ENCODE measurements at places on chromosomes 3 and 15.

DNA sequence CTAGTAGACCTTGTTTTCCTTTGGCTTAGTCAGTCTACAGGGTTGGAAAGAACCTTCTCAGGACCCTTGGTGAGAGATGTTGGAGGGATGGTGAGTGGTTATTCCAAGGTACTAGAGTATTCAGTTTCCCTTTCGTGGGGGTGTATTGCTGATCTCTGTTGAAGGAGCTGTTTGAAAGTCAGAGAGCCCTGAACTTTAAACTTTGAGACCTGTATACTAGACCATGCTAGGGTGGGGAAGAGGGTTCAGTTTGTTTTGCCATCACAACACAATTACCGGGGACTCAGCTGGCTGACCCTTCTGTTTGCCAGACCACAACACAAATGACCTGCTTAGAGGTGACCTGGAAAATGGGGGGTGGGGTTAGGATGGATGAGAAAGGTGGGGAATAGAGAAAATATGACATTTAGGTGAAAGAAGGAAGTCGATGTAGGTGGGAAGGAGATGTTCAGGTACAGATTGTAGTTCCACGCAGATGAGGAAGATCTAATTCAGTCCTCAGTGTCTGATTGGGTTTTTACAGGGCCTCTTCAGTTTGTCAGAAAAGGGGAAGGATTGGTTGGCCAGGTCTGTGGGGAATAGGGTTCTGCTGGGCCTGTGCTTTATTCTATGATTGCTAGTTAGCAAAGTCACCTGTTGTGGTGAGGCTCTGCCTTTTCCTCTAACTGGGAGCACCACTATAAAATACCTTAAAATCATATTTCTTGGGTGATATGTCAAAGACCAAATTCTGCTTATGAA lies 6.8 kb downstream of the UBE2E2 start:
- no peak for DNase-seq

- DNase-seq: no peak
Observed at GRCh38 chr3:17908399-17909191, 166.2 kb upstream of the TBC1D5 start.

DNA sequence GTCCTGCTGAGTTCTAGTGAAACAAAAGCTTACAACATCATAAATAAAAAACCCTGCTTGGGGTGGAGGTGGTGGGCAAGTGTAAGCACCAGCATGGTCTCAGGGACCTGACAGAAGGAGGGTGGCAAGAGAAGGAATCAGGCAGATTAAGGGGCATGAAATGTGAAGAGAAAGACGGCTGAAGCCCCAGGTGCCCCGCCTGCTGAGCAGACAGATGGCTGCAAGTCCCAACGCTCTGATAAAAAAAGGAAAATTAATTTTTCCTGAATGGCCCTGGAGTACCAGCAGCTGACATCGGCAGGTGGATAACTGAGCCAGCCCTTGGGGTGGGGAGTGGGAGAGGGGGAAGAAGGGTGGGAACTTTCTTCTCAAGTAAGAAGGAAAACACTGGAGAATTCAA lies 137.9 kb downstream of the XXYLT1 start:
- DNase-seq: no peak

- no peak for DNase-seq
Observed at GRCh38 chr3:165459111-165459510, 262.9 kb upstream of the SLITRK3 start.

- DNase-seq: no peak
Observed at GRCh38 chr3:71432044-71432975, 151.2 kb downstream of the FOXP1 start.

DNA sequence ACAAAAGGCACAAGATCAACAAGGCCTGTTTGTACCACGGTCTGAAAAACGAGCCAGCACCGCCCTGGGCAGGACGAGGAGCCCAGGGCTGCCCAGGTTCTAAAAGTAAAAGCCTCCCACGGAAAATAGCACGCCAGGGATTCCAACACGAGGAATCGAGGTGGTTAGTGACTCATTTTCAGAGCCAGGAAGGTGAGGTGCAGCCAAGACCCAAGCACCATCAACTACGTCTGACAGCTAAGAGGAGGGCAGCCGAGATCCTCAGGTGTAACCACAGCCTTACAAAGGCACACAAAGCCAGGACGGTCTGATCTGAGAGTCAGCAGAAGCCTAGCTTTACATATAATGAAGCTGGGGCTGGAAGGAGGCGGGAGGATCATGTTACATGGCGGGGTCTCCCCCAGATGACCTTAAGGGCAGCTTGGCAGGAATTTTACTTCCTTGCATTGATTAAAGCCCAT lies 52.5 kb downstream of the ATP10A start:
- no peak for DNase-seq

GRCh38 chr3:161108840-161109239 lies 3.7 kb upstream of the B3GALNT1 start:
- no peak for DNase-seq

- no peak for DNase-seq
Observed at GRCh38 chr3:11507719-11508118, 136.0 kb downstream of the VGLL4 start.

- DNase-seq: no peak
Observed at GRCh38 chr3:78629544-78629943, 1138.3 kb downstream of the ROBO1 start.

- no peak for DNase-seq
Observed at GRCh38 chr3:186782542-186783057, 777 bp upstream of the EIF4A2 start.

DNA sequence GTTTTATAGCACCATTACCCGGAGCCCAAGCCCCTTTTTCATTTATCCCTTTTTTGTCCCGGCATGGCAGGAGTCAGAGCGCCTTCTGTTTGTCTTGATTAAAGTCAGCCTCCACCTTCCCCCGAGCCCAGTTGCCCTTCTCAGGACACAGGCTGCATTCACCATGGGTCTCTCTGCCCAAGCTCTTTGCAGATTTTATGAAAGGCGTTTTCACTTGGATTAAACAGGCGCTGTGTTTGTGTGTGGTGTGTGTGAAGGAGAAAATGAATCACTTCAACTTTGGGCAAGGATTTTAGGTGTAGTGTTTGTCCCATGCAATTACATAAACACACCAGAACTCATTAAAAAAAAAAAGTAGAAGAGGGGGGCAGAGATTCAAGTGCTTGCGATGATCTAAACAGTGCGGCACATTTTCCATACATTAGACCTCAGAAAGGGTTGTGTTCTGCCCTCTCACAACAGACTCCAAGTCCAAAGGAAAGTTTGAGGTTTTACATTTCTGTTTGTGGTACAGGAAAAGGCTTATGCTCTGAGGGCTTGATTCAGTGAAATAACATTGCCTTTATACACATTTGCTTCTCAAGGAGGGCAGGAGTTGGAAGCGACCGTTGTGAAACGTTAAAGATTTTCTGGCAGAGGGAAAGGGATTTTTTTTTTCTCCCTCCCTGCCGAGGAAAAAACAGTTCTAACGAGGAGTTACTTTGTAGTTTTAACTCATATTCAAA lies 14.5 kb upstream of the IL16 start:
- DNase-seq: no peak

- DNase-seq: no peak
Observed at GRCh38 chr3:4447295-4447999, 19.6 kb downstream of the SUMF1 start.

- DNase-seq: no peak
Observed at GRCh38 chr15:66824424-66824823, 122.4 kb downstream of the SMAD6 start.

GRCh38 chr15:97961067-97961954 lies 808 bp downstream of the ARRDC4 start:
- DNase-seq: no peak

GRCh38 chr15:43538091-43538490 lies 20.7 kb downstream of the MAP1A start:
- DNase-seq: no peak

GRCh38 chr3:64260431-64260830 lies 35.2 kb upstream of the PRICKLE2 start:
- no peak for DNase-seq

DNA sequence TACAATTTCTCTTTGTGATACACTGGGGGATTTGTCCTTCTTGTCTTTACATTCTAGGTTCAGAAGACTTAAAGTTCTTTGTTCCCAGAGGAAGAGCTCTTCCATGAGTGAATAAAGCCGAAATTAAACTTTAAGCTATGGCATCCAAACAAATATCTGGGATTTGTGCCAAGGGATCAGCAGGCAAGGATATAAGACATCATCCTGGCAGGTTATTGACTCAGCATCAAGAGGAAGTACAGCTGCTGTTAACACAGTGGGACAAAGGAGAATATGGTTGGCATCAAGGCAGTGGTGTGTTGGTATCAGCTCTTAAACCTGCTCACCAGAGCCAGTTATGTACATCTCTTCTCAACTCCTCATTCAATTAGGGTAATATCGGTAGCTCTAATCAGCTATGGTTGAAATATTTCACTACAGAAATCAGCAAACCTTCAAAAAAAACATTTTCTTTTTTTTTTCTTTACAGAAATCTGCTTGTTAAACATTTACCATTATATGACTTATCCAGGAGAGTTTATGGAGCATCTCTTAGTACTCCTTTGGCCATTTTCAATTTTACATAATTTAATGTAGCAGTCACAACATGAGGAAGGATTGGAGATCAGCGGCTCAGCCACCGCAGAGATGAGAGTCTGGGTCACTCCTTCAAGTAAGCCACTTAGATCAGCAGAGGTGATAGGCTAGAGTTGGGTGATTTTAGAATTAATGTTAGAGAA lies 1198.6 kb upstream of the EPHA6 start:
- no peak for DNase-seq
